Right atrium auricular region (tissue), 2 donors: ENCODE measurements at places on chromosomes 5 and 9. TPM values are rescaled to one million over a fixed set of nuclear protein-coding genes. Genes with fewer than 3 reads are reported as not detected.

ATP10B gene
- total RNA-seq, result not detected

NDUFS6 gene
- total RNA-seq, result 135 TPM

INSYN2B gene
- total RNA-seq, result not detected

PCDHGB7 gene
- 10.5 TPM for total RNA-seq

SLC6A3 gene
- 0.16 TPM for total RNA-seq

ZNF354B gene
- total RNA-seq, result 4.6 TPM

TRPM6 gene
- 0.19 TPM for total RNA-seq

ALDOB gene
- 0.85 TPM for total RNA-seq

SLC26A2 gene
- total RNA-seq, result 12.0 TPM

SREK1 gene
- total RNA-seq, result 15.4 TPM

SLC6A19 gene
- total RNA-seq, result not detected

NSMF gene
- 16.2 TPM for total RNA-seq

TAF11L4 gene
- total RNA-seq, result not detected

PCDHA9 gene
- total RNA-seq, result 0.04 TPM

C7 gene
- total RNA-seq, result 687 TPM

MTX3 gene
- total RNA-seq, result 10.7 TPM

SPINK4 gene
- not detected for total RNA-seq

GDA gene
- not detected for total RNA-seq
